GM23338 (cell line): ENCODE measurements at places on chromosomes 7 and 10.
A peak's percentile ranks its signal among the peaks of the same experiment; 100 is the strongest.

- DNase-seq = no peak
Measured at GRCh38 chr7:135650831-135651573, 11.3 kb upstream of the STMP1 start.

GRCh38 chr7:100745184-100745583, 11.8 kb downstream of the ZAN start:
- peak; percentile 67 for DNase-seq

DNA sequence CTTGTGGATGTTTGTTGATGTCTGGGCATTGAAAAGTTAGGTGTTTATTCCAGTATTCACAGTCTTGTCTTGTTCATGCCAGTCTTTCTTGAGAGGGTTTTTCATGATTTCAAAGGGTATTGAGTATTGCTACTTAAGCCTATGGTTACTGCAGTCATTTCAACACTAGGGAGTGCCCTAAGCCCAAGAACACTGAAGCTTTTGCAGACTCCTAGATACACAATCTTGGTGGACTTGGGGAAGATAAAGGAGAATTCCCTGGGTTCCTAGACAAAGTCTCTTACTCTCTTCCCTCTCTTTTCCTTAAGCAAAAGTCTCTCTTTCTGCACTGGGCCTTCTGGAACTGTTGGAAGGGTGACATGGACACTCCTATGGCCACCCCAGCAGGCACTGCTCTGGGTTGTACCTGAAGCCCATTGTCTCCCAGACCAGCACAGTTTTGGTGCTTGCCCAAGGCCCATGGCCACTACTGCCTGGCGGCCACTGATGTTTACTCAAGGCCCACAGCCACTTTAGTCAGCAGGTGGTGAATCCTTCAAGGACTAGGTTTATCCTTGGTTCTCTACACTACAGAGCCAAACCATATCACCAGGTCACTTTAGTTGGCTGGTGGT, 24.9 kb downstream of the SAMD9 start:
- DNase-seq = peak; percentile 66

DNA sequence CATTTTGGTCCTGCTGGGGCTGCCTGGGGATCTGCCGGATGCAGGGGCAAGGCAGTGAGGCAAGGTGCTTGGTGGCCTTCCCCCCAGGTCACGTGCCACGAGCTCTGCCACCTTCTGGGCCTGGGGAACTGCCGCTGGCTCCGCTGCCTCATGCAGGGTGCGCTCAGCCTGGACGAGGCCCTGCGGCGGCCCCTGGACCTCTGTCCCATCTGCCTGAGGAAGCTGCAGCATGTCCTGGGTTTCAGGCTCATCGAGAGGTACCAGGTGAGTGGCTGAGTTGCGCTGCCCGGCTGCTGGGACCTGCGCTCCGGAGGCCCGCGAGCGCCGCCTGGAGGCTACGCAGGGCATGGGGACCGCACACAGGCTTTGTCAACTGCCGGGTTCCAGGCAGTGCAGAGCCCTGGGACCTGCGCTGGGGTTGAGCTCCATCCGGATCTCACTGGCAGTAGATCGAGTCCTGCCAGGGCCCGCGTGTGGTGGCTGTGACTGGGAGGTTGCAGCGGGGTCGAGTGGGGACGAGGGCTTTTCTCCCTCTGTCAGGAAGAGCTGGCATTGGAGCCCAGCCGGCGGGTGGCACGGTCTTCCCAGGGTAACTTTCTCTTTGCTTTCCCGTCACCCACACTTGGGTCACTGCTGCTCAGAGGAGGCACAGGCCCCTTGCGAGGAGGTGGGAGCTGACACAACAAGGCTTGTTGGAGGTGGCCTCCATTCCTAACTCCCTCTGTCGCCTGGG, 21.7 kb downstream of the AMZ1 start:
- DNase-seq = peak; percentile 93

DNA sequence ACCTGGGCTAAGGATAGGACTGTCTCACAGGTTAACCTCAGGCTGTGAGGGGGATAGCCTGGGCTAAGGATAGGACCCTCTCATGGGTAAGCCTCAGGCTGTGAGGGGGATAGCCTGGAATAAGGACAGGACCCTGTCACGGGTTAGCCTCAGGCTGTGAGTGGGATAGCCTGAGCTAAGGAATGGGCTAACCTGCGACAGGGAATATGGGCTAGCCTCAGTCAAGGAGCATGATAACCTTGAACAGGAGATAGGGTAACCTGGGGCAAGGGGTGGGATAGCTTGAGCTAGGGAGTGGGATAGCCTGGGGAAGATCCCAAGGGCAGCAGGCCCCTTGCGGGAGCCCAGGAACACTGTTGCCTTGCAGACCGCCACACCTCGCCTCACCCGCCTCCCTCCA, 42.7 kb downstream of the GRID2IP start:
- DNase-seq = no peak

DNA sequence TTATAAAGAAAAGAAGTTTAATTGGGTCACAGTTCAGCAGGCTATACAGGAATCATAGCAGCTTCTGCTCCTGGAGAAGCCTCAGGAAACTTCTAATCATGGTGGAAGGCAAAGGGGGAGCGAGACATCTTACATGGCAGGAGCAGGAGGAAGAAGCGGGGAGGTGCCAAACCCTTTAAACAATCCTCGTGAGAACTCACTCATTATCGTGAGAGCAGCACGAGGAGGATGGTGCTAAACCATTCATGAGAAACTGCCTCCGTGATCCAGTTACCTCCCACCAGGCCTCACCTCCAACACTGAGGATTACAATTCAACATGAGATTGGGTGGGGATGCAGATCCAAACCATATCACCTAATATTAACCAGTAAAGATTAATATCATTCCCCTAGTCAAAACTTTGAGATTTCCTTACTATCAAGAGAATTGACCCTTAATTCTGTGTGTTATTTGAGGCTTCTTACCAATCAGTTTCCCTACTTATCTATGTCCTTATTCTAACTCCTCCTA, 1.6 kb upstream of the SMO start:
- no peak for DNase-seq

- DNase-seq = peak; percentile 86
Measured at GRCh38 chr7:114026486-114027089, 107.8 kb upstream of the PPP1R3A start.

DNA sequence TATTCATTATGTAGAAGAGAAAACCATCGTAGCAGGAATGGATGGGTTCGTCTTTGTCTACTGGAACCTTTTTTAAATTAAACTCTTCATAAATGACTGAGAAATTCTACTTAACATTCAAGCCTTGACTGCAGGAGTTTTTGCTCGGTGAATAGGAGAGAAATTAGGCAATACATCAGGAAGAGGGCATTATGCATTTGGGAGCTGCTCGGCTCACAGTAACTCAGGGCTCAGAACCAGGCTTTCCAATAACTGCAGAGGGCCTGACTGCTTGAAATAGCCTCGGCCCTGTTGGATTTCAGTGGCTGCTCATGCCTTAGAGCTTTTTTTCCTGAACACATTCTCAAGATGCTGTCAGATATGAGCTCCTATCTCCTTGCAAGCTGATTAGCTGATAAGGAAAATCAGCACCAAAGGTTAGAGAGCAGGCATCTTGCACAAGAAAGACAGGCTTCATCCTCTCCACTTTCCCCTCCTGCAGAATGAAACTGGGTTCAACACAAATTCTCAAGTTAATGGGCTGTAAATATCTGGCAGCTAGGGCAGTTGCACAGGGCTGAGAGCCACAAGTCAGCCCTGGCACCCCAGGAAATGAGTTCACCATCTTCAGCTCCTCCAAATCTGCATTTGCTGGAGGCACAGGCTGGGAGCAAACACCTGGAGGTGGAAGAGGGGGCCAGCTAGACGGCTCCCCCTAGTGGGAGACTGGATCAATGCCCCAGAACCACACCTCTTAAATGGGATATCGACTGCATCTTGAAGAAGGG, 24.3 kb downstream of the TECTB start:
- peak; percentile 89 for DNase-seq

GRCh38 chr10:33746836-33747268, 412.4 kb upstream of the NRP1 start:
- no peak for DNase-seq

- DNase-seq = no peak
Measured at GRCh38 chr7:54882694-54883093, 123.7 kb upstream of the SEC61G start.

- no peak for DNase-seq
Measured at GRCh38 chr7:79436378-79436777, 17.1 kb downstream of the MAGI2 start.

DNA sequence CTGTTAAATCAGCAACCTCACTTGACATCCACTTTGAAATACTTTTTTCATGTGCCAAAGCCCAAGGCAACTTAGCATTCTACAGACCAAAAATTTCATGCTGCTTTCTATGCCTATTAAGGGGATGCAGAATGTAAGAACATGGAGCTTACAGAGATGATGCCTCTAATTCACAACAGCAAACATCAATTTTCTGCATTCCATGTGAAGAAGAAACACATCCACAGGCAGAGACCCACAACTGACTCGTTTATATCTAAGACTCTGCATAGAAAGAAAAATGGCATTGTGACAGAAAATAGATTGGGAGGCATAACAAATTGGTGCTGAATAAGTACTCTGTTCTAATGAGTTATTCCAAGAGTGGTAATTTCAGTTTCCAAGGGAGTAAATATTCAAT, 107.6 kb downstream of the SGMS1 start:
- no peak for DNase-seq

- peak; percentile 53 for DNase-seq
Measured at GRCh38 chr7:151671514-151671913, 151.8 kb upstream of the RHEB start.

DNA sequence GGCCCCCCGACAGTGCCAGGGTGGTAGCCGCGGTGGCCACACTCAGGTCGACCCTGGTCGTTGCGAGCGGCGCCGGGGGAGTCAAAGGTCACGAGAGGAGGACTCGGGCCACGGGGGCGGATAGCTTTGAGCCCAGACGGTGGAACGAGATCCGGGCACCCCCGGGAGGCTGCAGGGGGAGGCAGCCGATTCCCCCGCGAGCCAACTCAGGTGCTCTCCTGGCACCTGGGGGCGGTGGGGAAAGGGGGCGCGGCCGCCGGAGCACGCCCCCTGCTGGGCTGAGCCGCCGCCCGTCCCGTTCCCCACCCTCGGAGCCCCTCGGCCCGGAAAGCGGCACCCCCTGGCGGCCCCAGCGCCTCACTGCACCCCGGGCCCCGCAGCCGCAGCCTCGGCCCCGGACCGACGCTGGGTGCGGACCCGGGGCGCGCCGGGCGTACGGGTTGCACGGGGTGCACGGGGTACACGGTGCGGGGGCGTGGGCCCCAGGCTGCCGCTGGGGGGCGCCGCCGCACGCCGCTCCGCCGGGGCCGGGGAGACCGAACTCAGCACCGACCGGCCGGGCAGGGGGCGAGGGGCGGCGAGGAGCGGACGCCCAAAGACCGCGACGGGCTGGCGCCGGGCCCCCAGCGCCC, 521 bp upstream of the NYAP1 start:
- peak; percentile 85 for DNase-seq

DNA sequence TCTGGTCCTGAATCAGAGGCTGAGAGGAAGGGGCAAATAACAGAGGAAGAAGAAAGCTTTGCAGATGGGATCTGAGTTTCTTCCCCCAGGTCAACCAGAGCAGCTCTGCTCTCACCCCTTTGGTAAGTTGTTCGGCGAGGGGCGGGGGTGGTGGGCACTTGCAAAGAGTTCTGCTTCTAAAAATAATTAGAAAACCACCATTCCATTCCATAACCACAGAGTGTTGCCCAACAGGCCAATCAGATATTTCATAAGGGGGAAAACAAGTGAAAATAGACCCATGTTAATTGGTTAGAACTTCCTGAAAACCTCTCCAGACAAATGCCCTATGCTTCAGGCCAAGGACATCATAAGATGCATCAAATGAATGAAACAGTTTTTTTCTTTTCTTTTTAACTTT, 43.6 kb upstream of the R3HCC1L start:
- DNase-seq = no peak

DNA sequence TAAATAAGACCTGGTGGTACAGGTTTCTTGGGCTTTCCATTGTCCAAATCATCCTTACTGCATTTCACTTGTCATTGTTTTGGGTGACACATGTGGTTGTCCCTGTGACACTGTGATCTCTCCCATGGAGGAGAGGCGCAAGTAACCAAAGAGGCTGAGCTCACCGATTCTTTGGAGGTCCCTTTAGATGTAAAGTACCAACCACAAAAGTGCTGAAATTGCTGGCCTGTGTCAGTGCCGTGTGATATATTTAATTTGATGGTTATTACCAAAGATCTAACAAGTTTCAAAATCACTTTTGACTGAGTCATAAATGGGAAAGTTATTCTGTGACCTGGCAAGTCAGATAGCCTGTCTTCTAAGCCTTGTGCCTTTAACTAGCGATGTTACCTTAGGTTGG, 19.4 kb downstream of the MCM10 start:
- DNase-seq = no peak

- DNase-seq = no peak
Measured at GRCh38 chr7:55514546-55515265, 57.6 kb downstream of the VOPP1 start.

- DNase-seq = peak; percentile 3
Measured at GRCh38 chr7:32126843-32127242, 56.6 kb upstream of the PDE1C start.

DNA sequence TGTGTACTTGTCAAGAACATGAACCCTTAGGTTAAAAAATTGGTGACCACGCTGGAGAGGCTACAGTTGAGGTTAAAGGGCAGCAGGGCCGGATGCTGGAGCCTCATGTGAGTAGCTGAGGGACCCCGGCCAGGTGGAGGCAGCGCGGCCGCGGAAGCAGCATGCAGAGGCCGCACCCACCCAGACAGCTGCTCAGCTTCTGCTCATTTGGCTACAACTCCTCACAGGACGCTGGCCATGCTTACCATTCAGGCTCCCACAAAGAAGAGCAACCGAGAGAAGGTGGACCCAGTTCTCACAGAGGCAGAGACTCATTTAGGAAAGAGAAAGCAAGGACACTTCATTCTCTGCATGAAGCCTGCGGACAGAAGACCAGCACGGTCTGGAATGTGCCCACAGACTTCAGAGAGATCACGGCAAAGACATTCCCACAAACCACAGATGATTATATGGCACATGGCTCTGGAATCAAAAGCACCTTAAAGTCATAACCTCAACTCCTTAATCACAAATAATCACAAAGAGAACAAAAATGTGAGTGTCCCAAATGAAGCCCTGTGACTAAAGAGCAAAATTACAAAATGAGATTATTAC, 94.4 kb downstream of the VOPP1 start:
- peak; percentile 40 for DNase-seq

GRCh38 chr7:155533827-155534690, 12.3 kb downstream of the CNPY1 start:
- DNase-seq = peak; percentile 89

DNA sequence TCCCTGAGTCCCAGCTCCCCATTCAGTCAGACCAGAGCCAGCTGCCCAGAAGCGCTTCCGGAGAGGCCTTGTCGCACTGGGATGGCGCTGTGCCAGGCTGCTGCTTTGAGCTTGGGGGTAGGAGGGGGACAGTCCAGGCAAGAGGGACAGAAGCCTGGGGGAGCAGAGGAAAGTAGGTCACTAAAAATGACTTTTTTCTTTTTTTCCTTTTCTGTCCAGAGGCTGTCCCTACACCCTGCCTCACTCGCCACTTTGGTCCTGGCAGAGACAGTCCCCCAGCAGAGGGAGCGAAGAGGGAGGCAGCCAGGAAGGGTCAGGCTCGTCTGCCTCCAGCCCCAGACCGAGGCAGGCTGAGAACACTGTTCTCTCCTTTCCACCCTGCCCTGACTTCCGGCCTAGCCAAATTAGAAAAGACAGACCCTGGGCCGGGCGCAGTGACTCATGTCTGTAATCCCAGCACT, 15.8 kb upstream of the TRIM8 start:
- DNase-seq = no peak

GRCh38 chr10:70319183-70319582, 35.4 kb upstream of the NPFFR1 start:
- no peak for DNase-seq

GRCh38 chr7:50203521-50203920, 101.0 kb upstream of the IKZF1 start:
- no peak for DNase-seq

- no peak for DNase-seq
Measured at GRCh38 chr7:29042824-29043231, 84.7 kb upstream of the TRIL start.

- DNase-seq = no peak
Measured at GRCh38 chr7:149253665-149254064, 8.3 kb upstream of the ZNF783 start.
